ENCODE measurements at places on chromosomes 3 and 15. TPM values are rescaled to one million over a fixed set of nuclear protein-coding genes. Genes with fewer than 3 reads are reported as not detected.
A peak's percentile ranks its signal among the peaks of the same experiment; 100 is the strongest.

The GNAT1 gene
- not detected for total RNA-seq

The ITIH1 gene
- total RNA-seq, result 0.65 TPM

The FILIP1L gene
- total RNA-seq, result 42.6 TPM

The BCHE gene
- 11.4 TPM for total RNA-seq

The MCCC1 gene
- total RNA-seq, result 25.5 TPM

The DPPA2 gene
- not detected for total RNA-seq

The EOGT gene
- 20.5 TPM for total RNA-seq

The MUC20 gene
- 7.7 TPM for total RNA-seq

The FGF12 gene
- 26.7 TPM for total RNA-seq

The RTP3 gene
- total RNA-seq, result not detected

The HDC gene
- not detected for total RNA-seq

The GOLGA8J gene
- 0.52 TPM for total RNA-seq

The CCRL2 gene
- total RNA-seq, result 21.7 TPM

- no peak for DNase-seq
Observed at GRCh38 chr3:22835041-22835440, 368.1 kb upstream of the UBE2E2 start.

DNA sequence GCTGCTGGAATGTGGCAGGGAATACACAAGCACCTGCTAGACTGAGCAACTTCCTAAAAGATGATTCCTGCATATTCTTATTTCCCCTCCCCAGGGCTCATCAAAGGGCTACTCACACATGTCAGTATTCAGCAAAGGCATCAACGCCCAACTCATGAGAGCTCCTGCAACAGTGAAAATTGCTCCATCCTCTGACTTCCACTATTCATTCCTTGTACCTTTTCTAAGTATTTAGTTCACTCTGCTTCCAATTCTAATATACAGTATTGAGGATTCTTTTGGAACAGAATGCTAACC, 84.1 kb downstream of the SCN11A start:
- DNase-seq, result no peak

DNA sequence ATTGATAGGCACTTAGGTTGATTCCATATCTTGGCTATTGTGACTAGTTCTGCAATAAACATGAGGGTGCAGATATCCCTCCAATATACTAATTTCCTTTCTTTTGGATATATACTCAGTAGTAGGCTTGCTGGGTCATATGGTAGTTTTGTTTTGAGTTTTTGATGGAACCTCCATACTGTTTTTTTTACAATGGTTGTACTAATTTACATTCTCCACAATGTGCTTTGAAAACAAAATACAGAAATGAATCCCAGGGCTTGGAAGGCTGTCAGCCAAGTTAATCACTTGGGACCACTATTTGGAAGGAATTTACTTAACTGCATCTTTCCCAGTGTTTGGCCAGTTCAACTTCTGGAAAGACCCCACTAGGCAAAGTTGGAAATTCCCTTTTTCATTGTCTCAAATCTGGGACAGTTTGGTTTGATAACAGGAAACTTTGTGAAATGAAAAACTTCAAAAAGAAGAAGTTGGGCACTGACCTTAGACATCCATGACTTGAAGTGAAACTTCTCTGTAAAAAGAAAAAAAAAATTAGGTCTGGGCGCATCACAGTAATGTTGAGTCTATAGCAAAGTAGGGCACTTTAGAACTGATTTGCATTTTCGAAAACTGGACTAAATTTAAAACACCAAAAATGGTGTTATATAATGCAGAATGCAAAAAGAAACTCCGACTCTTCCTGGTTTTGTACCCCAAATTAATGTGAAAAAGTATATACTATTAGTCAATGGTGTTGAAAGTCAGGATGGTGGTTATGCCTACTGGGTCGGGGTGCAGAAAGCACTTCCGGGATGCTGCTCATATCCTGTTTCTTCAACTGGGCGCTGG, 6.0 kb downstream of the CTSH start:
- peak; percentile 78 for DNase-seq

- DNase-seq, result peak; percentile 64
Observed at GRCh38 chr3:9703736-9704346, at the start of gene CPNE9. Gene CPNE9 (plus strand): TSS chr3:9703833. CDS start chr3:9703997, 164 bp downstream.

GRCh38 chr3:59809710-59810444, 760.1 kb upstream of the CFAP20DC start:
- DNase-seq, result no peak

- DNase-seq, result peak; percentile 36
Observed at GRCh38 chr15:66880380-66881155, 178.5 kb downstream of the SMAD6 start.

- DNase-seq, result no peak
Observed at GRCh38 chr3:62954580-62954979, 79.4 kb upstream of the CADPS start.

DNA sequence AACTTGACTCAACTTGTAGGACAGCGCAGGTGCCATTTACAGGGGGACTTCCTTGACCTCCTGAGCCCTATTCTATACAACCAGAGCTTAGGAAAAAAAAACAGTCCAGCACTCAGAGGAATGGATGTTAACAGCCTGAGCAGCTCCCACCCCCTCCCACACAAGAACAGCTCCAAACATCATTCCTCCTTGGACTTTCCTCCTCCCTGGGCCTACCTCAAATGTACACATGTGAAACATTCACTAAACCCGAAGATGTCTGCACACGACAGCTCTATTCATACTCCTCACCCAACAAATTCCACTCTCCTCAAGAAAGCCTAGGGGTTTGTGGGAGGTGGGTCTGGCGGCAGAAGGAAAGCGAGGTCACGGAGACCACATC, 503 bp upstream of the ATRIP start:
- no peak for DNase-seq

GRCh38 chr3:51622868-51623267, 48.2 kb upstream of the TEX264 start:
- no peak for DNase-seq

DNA sequence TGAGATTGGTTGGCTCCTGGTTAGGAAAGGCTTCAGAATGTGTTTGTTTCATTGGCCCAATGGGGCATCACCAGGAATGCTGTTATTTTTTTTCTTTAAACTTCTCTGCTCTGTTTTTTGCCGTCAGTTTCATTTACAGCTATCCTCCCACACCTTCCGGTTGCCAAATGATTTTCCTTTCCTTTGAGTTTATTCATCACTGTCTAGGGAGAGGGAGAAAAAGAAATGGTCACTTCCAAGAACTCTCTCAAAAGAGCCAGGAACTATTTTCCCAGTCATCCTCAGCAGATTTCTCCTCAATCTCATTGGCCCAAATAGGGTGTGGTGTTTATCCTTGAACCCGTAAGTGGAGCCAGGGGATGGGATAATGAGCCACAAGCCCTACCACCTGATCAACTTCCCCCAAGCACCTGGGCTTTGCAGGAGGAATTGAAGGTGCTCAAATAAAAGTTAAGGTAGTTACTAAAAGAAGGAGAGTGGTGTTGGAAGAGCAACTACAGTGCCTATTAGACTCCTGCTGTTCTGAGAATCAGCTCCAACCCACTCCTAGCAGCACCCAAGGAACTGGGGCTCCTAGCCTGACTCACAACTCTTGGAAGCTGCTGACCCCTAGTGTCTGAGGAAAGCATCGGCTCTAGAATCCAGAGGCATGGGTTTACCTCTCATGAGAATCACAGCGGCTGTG, 183.8 kb upstream of the IL12A start:
- DNase-seq, result no peak

DNA sequence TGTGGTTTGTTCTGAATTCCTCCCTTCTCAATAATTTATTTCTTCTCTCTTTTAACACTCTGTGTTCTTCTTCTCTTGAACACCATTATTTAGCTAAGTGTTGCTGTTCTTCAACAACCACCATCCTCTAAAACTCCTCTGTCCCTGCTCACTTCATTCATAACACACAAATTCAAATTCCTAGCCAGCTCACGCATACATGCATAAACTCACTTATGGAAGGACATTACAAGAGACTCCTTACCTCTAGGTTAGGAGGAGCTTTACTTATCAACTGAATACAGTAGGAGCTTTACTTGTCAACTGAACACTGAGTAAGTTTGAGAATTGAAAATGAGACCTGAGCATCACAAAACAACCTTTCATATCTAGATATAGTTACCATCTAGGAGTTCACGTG, 23.6 kb downstream of the MME start:
- no peak for DNase-seq

GRCh38 chr3:139358841-139359562, 15.2 kb downstream of the MRPS22 start:
- DNase-seq, result no peak

DNA sequence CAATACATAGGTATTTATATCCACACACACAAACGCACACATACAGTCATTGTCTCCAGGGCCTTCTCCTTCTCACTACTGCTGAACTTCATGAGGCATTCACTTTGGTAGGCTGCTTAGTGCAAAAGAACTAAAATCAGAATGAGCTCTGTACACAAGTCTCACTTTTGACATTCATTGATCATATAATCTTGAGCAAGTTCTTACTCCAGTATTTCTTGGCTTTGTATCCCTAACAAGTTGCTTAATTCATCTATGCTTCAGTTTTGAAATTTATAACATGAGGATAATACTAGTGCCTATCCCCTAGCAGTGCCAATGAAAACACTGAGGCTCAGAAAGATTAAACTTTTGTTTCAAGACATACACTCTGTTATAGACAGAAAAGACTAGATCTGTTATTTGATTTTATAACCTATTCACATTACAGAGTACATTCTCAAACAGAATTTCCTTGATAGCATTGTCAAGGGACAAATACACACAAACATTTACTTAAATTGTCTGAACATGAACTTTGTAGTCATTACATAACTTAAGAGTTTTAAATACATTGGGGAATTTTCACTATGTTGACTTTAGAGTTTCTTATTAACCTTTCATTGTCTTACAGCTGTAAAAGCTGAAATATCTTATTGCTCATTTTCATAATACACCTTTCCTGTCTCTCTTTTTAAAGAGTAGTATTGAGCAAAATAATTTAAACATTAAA, 55.0 kb upstream of the SI start:
- DNase-seq, result no peak

DNA sequence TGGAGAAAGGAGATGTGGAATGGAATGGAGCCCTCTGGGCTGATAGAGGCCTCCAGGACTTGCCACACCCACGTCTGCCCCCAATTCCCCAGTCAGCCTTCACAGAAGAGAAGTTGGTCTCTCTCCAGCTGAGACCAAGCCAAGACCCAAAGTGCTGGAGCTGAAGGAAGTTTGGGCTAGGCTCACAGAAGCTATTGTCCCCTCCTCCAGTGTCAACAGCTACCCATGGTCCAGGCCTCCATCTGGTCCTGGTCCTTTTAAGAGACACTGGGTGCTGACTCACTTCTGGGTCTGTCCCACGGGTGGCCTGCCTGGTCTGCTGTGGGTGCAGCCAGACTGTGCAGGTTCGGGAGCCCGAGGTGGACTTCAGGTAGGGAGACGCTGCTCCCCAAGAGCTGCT, 179.8 kb downstream of the APBA2 start:
- no peak for DNase-seq

GRCh38 chr3:123984957-123985356, 7.0 kb downstream of the ROPN1 start:
- DNase-seq, result no peak

DNA sequence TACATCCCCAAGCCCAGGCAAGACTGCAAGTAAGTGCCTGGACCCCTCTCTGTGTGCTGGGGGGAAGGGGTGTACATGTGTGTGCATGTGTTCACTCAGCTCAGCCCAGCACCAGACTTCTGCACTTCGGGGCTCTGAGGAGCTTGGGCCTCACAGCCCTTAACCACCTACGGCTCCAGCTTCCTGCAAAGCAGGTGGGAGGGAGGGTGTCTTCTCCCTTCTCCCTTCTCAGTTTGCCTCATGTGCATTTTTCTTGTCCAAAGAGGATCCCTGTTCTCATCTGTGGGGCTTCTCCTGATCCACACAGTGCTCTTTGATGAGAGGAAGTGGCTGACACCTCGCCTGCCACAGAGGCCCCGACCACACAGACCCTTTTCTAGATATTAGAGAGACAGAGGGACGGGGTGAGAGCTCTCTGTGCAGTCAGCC, 69.3 kb downstream of the MESD start:
- DNase-seq, result no peak
